ENCODE measurements at places on chromosomes 5 and 9.

DNA sequence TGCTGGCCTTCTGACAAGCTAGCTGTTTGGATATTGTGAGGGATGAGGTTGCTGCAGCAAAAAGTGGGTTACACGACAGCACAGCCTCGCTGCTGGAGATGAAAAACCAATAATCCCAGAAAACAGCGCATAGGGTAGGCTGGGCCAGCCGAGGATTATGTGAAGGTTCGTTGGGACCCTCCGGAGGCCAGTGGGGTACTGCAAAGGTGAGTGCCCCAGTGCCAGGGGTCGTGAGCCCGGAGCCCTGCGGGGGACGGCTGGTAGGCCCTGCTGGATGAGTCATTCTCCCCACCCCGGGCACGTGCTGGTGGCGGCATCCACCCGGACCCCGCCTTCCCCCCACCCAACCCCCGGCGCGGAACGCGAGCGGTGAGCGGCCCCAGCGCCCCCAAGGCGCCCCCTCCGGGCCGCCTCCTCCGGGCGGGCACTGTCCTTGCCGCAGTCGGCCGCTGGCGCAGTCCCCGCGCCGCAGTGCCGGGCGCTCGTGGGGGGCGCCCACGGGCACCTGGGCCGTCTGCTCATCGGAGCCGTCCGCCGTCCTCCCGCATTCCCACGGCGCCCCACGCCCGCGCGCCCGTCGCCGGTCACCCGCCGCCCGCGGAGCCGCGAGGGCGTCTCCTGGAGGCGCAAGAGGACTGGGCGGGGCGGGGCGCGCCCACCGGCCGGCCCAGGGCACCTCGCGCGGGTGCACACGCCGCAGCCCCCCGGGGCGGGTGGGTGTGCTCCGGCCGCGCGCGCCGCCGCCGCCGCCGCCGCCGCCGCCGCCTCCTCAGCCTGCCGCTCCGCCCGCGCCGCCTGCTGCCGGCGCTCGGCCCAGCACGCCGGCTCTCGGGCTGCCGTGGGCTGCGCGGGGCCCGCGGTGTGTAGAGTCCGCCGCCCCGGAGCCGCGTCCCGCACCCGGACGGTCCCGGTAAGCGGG lies at the start of gene PHF24:
Gene PHF24, plus strand, starts transcription at position 794 of the 919 bp plus-strand sequence. CDS start 13,014 bp downstream, outside the sequence.
- no peak for DNase-seq

DNA sequence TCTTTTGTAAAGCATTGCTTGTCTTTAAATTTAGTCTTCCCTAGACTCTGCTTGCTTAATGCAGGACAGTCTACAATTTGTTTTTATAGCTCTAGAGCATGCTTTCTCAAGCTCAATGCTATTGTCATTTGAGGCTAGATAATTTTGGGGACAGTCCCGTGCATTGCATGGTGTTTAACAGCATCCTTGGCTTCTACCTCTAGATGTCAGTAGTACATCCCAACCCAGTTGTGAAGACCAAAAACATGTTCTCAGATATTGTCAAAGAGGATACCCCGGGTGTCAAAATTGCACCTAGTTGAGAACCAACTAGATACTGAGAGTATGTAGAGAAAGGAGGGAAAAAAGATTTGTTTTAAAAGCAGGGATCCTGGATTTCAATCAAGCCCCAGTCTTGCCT lies 277.5 kb downstream of the CEMIP2 start:
- DNase-seq: no peak

- DNase-seq: no peak
Observed at GRCh38 chr5:172455087-172455381, 709 bp upstream of the SH3PXD2B start.

GRCh38 chr5:68011801-68012200 lies 203.8 kb upstream of the PIK3R1 start:
- no peak for DNase-seq

DNA sequence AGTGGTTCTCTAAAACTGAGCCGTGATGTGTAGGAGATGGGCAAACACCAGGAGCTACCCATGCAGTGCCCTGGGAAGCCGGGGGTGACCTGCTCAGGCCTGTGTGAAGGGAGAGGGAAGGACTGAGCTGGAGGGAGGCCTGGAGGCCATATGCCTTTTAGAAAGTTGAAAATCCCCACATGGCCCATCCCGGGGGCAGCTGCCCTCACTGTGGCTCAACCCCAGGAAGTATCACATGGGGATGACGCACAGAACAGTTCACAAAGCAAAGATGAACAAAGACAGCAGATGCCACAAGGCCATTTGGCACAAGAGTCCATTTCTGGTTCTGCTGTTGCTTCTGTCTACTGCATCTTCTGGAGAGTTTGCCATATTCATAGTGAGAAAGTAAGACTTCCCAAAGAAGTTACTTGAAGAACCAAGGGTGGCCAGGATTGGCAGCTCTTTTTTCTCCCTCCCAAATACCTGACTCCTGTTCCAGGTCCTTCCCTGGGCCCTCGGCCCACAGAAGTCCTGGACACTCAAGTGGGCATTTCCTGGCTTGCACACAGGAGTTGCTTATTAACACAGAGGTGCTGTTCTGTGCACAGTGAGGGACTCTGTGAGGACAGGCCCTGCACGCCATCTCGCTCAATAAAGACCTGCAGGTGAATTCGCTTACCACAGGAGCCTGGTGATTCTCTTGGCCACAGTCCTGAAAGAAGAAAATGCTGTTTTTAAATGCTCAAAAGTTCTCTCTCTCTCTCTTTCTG lies 25.1 kb downstream of the ACSL6 start:
- DNase-seq: no peak

DNA sequence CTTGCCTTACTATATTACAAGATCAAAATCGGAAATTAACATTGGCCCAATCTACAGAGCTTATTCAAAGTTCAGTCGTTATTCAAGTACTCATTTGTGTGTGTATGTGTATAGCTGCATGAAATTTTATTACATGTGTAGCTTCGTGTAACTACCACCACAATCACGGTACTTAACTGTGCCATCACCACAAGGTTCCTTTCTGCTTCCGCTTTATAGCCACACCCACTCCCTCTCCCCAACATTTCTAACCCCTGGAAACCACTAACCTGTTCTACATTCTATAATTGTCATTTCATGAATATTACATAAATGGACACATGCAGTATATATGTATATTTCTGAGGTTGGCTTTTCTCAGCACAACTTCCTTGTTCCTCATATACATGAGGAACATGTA lies 4.0 kb upstream of the TEX48 start:
- no peak for DNase-seq

DNA sequence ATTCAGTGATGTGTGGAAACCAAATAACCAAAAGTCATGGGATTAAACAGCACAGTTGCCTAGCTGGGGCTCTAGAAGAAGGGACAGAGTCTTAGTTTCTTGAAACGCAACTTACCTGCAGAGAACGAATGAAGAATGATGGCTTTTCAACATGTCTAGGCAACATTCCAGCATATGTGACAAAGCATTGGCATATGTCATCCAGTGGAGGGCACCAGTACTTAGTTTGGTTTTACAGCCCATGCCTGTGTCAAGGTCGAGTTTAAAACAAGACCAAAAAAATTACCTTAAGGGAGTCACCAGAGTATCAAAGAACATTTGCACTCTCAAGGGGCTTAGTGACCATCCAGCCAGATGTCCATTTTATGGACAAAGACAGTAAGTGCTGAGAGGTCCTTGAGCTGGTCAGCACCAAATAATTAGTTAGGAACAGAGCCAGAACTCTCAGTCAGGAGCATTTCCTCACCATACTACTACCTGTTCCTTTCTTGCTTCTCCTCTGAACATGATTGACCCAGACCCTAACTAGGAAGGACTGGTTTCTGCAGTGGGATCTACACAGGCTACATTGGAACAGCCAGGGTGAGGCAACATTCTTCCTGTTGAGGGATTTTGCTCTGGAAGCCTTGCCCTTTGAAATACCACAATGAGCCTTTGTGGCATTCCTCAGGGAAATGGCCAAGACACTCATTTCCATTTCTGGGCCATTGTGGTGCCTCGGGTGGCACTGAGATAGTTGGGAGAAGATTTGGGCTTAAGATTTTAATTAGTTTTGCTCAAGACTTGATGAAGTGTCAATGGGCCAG lies 75.4 kb upstream of the ANKH start:
- peak; percentile 61 for DNase-seq

- DNase-seq: no peak
Observed at GRCh38 chr5:90201923-90202322, 207.6 kb downstream of the CETN3 start.

DNA sequence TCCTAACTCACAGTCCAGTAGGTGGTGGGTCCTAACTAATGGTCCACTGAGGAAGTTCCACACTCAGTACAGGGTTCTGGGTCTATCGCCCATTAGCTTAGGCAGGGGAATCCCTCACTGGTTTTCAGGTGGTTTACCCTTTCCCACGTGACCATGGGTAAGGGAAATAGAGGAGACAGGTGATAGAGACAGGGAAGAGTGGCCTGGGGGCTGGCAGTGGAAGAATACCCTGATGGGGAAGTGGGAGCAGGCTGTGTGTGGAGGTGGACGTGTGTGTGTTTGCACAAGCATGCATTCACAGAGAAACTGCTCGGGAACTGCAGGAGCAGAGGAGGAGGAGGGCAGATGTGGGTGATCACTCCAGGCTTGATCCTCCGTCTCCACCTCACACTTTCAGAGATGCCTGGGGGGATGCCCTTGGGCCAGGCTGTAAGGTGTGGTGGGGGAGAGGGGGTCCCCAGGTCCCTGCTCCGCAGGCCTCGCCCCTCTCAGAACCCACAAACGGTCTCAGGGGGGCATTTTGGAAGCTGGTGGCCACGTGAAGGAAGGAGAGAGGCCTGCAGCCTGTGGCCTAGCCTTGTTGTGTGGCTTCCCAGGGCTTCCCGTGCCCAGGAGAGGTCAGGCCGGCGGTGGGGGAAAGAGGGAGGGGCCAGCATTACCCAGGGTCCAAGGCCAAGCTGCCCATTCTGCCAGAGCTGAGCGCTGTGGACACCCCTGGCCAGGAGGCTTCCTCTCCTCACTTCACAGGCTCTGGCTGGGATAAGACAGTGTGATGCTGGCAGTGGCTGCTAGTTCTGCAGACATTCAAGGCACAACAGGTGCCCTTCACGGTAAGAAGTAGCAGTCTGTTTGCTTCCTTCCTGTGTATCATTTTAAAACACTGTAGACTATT lies 80.0 kb downstream of the OTULIN start:
- DNase-seq: no peak

DNA sequence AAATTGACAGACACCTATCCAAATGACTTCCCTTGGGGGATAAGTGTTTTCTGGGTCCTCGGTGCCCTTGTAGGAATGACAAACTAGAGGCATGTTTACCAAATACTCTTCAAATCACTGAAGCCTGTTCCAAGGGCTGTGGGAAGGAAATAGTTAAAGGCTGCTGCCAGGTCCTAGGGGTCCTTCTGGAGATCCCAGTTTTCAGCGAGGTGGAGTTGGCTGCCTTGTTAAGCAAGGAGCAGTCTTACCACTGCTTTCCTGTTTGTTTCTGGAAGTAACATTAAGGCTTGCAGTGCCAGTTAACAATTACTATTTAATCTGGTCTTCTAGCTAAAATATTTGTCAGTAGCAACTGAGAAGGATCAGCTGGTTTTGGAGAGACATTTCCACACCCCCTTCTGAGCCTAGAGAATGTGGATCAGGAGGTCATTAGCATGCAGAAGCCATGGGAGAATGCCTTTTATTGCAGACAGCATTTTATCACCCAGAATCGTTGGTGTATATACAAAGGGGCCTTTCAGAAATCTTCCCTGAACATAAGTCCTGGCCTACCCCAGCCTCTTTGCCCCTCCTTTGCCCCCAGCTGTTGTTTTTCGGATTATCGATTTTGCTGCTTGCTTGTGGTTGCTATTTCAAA lies 238.8 kb downstream of the DMAC1 start:
- DNase-seq: no peak
